ENCODE measurements at places on chromosomes 12 and 14.

- no peak for DNase-seq
Observed at GRCh38 chr14:38201137-38201828, 6.4 kb upstream of the SSTR1 start.

DNA sequence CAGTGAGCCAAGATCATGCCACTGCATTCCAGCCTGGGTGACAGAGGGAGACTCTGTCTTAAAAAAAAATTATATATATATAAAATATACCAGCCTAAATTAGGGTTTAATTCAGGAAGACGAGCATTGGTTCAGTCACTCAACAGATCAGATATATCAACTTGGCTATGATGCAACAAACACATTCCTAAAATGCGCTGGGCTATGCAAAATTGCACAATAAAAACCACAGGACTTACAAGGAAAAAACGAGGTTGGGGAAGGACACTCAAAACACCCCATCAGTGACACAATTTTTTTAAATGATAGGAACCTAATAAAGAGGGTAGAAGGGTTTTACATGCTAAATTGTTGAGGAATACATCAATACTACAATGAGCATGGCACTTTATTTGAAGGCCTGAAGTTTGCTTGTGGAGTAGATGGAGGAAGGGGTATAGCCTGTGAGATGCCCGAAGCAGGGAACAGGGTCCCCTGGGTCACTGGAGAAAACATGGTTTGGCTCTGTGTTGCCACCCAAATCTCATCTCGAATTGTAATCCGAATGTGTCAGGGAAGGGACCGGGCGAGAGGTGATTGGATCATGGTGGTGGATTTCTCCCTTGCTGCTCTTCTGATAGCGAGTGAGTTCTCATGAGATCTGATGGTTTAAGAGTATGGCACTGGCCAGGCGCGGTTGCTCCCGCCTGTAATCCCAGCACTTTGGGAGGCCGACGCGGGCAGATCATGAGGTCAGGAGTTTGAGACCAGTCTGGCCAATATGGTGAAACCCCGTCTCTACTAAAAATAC, 71.2 kb downstream of the TNFAIP2 start:
- no peak for DNase-seq

- peak; percentile 96 for DNase-seq
Observed at GRCh38 chr12:100200463-100201181, at the start of gene ACTR6. ACTR6 (plus strand) TSS chr12:100200815; CDS start chr12:100200852, 37 bp downstream.

GRCh38 chr12:128009108-128009507, 257.9 kb upstream of the TMEM132C start:
- DNase-seq: no peak

- DNase-seq: no peak
Observed at GRCh38 chr14:58787592-58787991, 149.8 kb downstream of the DACT1 start.

GRCh38 chr12:67299526-67299925, 30.4 kb downstream of the CAND1 start:
- no peak for DNase-seq

DNA sequence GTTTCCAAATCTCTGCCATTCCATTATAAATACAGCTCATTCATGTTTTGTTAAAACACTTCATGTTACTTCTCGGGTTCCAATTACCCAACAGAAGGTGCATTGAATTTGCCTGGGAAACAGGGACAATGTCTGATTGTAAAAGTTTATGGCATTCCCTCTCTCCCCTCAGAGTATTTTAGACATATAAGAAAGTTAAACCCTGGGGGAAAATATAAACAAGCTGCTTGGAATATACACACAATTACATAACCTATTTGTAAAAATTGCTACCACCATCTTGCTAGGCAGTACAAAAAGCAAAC, 60.0 kb downstream of the BTG1 start:
- no peak for DNase-seq

- no peak for DNase-seq
Observed at GRCh38 chr12:124086299-124086898, 113.4 kb downstream of the ZNF664 start.

DNA sequence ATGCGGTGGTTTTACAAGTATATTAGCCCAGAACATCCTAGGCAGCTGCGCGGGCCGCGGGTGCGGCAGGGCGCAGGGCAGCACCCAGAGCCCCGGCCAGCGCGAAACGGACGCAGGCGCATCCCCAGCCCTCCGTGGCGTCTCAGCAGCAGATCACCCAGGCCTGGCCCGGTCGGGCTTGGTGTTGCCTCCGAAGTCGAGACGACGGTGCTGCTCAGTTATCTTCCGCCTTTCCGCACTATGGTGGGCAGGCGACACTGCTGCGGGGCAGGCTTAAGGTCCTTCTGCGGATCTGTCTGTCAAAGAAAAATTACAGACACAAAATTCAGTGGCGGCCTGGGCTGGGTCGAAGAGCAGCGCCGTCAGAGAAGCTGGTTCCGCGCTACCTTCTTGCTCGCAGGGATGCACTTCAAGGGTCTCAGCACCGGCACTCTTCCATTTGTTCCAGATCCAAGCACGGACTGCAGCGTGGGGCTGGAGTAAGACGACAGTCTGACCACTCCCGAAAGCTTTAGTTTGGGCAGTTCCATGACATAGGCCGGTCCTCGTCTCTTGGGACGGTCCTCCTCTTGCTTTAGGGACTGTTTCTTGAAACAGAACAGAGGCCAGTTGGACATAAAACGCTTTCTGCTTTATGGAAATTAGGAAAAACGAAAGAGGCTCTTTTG, 75.8 kb downstream of the MOK start:
- no peak for DNase-seq

GRCh38 chr12:83793616-83794015, 1106.9 kb downstream of the TMTC2 start:
- DNase-seq: no peak

- no peak for DNase-seq
Observed at GRCh38 chr12:89695830-89696229, 12.8 kb downstream of the ATP2B1 start.

- DNase-seq: no peak
Observed at GRCh38 chr14:91477388-91477787, 32.7 kb downstream of the PPP4R3A start.

DNA sequence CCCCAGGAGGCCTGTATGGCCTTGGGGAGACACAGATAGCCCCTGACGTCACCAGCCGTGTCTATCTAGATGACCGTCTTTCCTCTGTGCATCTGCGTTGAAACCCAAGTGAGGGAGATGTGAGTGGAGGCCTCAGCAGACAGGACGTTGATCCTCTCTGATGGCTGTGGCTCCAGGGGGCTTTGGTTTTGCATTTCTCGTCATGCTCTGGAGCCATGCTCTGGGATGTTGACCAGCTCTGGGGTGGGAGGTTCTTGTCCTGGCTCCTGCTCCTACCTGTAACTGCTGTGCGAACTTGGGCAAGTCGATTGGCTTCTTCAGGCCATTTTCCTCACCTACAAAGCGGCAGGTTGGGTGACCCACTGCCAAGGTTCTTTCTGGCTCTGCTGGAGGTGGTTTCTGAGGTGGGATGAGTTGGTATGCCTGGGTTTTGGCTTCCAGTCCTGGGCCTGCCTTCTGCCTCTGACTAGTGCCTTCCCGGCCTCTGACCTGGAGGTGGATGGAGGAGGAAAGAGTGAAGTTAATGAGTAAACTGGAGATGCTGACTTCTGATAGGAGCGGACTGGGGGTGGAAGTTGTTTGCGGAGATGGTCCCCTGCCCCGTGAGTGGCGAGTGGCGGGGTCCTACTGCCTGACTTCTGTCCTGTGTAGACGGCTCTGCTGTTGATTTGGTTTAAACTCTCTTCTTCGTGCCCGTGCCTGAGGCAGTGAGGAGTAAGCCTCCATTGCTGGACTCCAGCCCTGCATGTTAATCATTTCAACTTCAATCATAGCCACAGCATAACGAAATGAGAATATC, 8.4 kb downstream of the TSPAN9 start:
- DNase-seq: no peak

DNA sequence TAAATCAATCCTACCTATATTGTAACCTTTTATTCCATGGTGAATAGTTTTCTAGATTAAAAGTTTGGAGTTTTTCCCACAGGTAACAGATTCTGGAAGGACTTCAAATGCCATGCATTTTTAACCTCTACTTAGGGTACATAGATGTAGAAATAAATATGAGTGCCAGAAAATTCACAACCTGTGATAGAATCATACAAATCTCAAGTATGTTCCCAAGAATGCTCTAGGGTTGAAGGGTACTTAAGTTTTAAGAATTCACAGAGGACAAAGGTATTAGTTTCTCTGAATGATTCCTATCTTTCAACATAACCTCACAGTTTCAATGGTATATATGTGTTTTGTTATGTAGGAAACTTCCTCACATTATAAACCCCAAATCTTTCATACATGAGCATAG, 511.3 kb downstream of the TMEM117 start:
- no peak for DNase-seq

DNA sequence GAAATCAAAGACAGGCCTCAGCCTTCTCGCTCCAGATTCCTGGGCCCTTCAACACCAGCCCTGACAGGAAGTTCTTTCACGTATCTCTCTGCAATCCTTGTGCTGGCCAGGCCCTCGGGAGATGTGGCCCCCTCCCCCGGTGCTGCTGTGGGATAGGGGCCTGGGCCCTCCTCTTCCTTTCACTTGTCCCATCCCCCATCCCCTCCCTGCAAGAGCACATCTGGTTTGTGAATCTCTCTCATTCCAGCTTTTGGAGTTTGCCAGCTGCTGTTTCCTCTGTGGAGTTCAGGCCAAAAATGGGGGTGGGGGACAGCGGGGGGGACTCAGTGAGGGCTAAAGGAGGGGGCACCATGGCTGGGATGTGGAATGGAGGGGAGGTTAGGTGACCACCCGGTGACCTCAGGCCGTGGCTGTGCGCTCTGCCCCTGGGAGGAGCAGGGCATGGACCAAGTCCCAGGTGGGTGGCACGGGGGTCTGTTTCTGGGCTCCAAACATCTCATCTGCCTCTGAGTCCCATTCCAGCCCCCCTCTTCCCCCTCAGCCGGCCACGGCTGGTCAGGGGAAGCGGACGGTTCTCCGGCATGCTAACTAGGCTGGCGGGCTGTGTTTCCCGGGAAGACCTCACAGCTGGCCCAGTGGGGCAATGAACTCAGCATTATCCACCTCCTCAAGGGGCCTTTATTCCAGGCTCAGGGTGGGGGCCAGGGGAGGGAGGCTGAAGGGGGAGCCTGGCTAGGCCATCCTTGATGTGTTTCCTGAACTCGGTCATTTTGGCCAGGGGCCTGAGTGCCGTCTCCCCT, 7.4 kb downstream of the LRP1 start:
- DNase-seq: no peak

- no peak for DNase-seq
Observed at GRCh38 chr14:70378696-70379095, 19.2 kb upstream of the COX16 start.

DNA sequence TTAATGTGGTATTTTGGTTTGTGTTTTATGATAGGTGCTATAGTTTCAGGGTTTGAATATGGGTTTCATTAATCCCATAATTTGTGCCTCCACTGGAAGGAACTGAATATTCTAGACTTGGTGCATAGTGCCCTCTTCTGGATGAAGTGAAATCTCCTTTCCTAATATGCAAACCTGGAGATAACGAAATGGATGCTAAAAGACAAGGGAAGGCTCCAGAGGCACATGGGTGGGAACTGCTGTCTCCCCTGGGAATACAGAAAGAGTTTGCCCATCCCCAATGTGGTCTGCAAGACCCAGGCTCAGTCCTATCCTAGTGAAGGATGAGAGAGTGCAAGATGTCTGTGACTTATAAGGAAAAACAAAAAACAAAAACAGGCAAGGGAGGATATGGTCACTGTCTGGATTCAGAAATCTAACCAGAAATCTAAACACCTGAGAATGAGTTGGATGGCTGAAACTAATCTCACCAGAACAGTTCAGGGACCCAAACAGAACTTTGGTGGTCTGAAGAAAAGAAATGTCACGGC, 142.3 kb upstream of the TMPO start:
- DNase-seq: no peak

DNA sequence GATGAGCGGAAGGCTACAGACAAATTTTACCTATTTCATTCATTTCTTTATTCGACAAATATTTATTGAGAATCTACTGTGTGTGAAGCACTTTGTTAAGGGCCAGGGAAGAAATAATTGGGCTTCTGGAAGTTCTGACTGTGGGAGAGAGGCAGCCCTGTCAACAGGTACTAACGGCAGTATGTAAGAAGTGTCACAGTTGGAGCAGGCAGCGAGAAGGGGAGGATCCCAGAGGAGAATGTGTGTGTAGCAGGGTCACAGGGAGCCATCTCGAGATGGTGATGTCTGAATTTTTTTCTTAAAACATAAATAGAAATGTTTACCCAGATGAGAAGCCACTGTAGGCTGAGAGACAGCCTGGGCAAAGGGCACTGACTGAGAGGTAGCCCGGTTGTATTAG, 163.3 kb upstream of the SLC38A2 start:
- no peak for DNase-seq

DNA sequence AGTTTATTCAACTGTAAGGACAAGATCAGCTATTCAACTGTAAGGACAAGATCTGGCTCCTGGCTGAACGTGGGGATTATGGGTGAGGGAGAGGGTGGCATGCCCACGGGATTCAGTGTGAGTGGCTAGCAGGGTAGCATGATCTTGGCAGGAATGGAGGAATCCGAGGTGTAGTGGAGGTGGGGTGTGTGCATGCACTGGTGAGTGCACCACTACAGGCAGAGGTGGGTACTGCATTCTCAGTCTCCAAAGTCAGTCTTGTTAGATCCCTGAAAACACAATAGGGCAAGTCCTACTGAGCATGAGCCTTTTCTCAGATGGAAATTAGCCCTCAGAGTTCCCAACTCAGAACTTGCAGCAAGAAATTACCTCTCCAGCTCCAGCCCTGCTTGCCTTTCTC, 32.2 kb upstream of the DCD start:
- DNase-seq: no peak

DNA sequence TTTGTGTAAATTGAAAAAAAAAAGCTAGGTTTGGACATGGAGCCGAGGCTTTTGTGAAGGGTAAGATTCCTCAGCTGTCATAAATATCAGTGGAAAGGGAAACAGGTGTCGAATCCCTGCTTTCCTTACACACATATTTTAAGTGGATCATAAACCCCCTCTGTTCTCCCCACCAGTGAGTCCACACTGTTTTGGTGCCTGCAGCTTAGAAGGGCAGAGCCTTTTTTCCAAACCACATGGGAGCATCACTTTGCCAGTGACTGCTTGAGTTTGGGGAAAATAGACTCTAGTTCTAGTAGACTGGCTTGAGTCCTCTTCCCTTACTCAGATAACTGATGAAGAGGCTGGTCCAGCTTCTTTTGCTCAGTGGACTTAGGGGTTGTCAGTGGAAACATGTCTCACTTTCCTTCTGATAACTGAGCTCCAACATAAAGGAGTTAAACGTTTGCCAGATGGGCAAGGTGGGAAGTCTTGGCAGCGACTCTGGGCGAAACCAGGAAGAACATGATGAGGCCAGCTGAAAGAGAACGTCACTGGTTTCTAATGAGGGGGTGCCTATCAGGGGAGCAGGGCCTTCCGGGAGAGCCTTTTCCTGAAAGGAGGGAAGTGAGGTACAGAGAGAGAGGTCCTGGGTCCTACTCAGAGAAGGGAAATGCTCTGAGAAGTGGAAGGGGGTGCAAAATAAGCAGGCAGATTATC, 168.1 kb upstream of the PARP11 start:
- DNase-seq: no peak

- DNase-seq: no peak
Observed at GRCh38 chr14:37969511-37969979, 238.2 kb upstream of the SSTR1 start.

GRCh38 chr12:65825507-65826352, 1.4 kb downstream of the HMGA2 start:
- no peak for DNase-seq
